ENCODE measurements at places on chromosomes 11 and 22. TPM values are rescaled to one million over a fixed set of nuclear protein-coding genes. Genes with fewer than 3 reads are reported as not detected.

The SCGB1C1 gene
- not detected for total RNA-seq

The PGA5 gene
- not detected for total RNA-seq

The TRIM49 gene
- total RNA-seq: not detected

The TBC1D10A gene
- 10.7 TPM for total RNA-seq

The UBQLNL gene
- total RNA-seq: not detected

The CRYBB3 gene
- not detected for total RNA-seq

The PSMD13 gene
- 190 TPM for total RNA-seq

The OR6A2 gene
- total RNA-seq: not detected

The MPPED1 gene
- not detected for total RNA-seq

The MS4A12 gene
- not detected for total RNA-seq

The TSPAN18 gene
- total RNA-seq: 2.7 TPM

The MFNG gene
- total RNA-seq: 2.2 TPM

The IFT27 gene
- total RNA-seq: 22.0 TPM

The DEFB131B gene
- total RNA-seq: not detected

Data from A549 treated with ZK216348 at 1 μM for 4 hours (cell line).